ENCODE measurements at places on chromosomes 5 and 9. TPM values are rescaled to one million over a fixed set of nuclear protein-coding genes. Genes with fewer than 3 reads are reported as not detected.

- no peak for DNase-seq
These were observed 21.1 kb upstream of the SLC28A3 start for GRCh38 chr9:84361645-84362044.

DNA sequence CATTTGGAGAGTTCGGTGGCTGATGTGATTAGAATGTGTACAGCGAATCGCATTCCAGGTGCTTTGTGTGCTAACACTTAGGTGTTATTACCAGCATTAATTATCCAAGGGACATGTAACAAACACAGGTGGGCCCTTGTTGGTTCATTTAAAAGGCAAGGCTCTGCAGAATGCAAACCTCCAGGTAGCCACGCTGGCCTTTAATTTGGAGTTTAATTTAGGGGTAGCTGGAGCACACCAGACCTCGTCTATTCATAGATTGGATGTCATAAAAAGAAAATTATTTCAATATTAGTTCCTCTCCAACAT is 191.1 kb downstream of the MAT2B start:
- no peak for DNase-seq

- DNase-seq, result peak; percentile 82
These were observed 23.1 kb upstream of the NSMF start for GRCh38 chr9:137482094-137482781.

DNA sequence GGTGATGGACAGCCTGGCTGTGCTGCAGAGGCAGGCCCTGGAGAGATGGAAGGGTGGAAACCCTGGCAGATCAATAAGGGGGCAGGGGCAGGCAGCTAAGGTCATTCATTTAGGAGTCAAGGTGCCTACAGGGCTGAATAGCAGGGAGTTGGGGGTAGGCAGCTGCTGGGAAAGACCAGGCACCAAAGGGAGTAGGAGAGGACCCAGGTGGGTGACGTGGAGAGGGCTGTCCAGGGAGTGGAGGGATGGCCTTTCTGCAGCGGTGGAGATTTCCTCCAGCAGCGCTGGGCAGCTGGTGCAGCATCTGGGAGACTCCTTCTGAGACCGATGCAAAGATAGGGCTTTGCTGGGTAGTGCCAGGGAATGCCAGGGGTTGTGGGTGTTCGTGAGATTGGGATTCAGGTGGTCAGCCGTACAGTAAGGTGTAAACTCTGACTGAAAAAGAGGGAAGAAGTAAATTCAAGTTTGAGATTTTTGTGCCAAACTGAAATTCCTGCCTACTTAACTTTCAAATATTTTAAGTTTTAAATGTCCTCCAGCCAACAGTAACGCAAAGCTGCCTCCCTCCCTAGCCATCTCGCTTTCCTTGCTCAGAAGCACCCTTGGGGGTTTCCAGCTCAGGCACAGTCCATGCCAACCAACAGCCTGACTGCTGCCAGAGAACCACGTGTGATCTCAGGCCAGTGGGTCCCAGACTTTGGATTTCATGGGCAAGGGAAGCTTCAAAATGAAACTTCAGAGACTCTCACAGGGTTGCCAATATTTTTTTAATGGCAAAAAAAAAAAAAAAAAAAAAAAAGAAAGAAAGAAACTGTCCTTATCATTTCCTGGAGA is 18.6 kb upstream of the ANGPTL2 start:
- no peak for DNase-seq

- DNase-seq, result no peak
These were observed 180.1 kb upstream of the ELL2 start for GRCh38 chr5:96141749-96142148.

- DNase-seq, result no peak
These were observed 500.1 kb downstream of the ENC1 start for GRCh38 chr5:74140409-74140808.

DNA sequence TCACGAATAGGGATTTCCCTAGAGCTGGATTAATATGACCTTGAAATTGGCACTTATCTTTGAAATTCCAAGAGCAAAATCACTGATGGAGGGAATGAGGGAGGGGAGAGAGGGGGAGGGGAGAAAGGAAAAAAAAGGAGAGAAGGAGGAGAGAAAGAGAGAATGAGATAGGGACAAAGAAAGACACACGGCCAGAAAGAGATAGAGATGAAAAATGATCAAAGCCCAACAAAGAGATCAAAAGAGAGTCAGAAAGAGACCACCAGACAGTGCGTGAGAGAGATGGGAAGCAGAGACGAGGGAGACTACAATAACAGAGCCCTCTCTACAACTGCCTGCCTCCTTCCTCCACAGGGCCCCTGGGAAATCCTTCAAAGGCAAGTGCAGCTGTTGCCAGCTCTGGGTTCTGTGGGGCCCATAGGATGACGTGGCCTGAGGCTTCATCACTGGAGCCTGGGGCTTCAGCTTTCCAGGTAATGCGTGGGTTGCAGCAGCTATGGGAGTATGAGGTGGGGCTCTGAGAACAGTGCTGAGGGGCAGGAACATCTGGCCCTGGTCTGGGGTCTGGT is 58.3 kb upstream of the SHB start:
- DNase-seq, result peak; percentile 73

GRCh38 chr5:146745931-146746577 is 132.5 kb downstream of the PPP2R2B start:
- no peak for DNase-seq

RFK gene
- total RNA-seq, result 49.9 TPM

DMRT1 gene
- 0.46 TPM for total RNA-seq

OR13C2 gene
- total RNA-seq, result not detected

ACOT12 gene
- total RNA-seq, result not detected

MEGF9 gene
- 7.1 TPM for total RNA-seq

AQP7 gene
- not detected for total RNA-seq

INSL6 gene
- not detected for total RNA-seq

Data from Daoy (cell line).